Chondrocyte (in vitro differentiated cells): ENCODE measurements at places on chromosomes 5 and 9. TPM values are rescaled to one million over a fixed set of nuclear protein-coding genes. Genes with fewer than 3 reads are reported as not detected.
A peak's percentile ranks its signal among the peaks of the same experiment; 100 is the strongest.

The PPP1R26 gene
- 9.1 to 19.6 TPM (median 19.5 TPM) in 3 replicates for total RNA-seq

The C9 gene
- total RNA-seq, result not detected in 3 replicates

The PHPT1 gene
- total RNA-seq, result 165 to 193 TPM (median 192 TPM) in 3 replicates

The NR4A3 gene
- total RNA-seq, result 0.34 to 1.3 TPM (median 1.2 TPM) in 3 replicates

The SLC6A19 gene
- total RNA-seq, result not detected in 3 replicates

The GLRA1 gene
- total RNA-seq, result not detected in 3 replicates

The RLN1 gene
- total RNA-seq, result not detected in 3 replicates

The ANKRD18B gene
- 1.4 to 2.3 TPM (median 2.2 TPM) in 3 replicates for total RNA-seq

The SLC25A2 gene
- 0.15 to 0.48 TPM (median 0.41 TPM) in 3 replicates for total RNA-seq

The ORM2 gene
- not detected in 3 replicates for total RNA-seq

The C5orf58 gene
- not detected in 3 replicates for total RNA-seq

The TSLP gene
- 0.20 TPM in 1 of 3 replicates, not detected in the others for total RNA-seq

The ZNF189 gene
- total RNA-seq, result 17.9 to 21.0 TPM (median 18.5 TPM) in 3 replicates

- H3K36me3 ChIP-seq, result no peaks in the 10 kb centered on the region
- H3K27me3 ChIP-seq, result peaks cover 46% of the 10 kb centered on the region
- no peaks in the 10 kb centered on the region for H3K4me1 ChIP-seq
Observed at GRCh38 chr9:126081746-126082145, 244.9 kb upstream of the MVB12B start.

DNA sequence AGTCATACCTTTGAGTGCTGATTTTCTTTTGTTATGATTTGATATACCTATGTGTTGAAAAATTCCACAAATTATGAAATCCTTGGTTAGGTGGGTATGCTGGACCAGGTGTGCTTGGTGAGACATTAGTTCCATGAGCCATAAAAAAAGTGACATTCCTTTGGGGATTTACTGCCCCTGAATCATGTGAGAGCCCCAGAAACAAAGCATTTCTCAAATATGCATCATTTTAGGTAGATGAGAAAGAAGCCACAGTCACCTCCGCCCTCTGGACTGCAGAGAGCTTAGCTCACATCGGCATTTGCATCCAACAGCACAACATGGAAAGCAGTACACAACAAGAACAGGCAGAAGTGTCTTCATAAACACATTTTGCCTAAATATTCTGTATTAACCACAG is 55.3 kb downstream of the DAP start:
- H3K4me1 ChIP-seq, result peaks cover 53% of the 10 kb centered on the region
- H3K4me3 ChIP-seq, result no peak overlapping the region
- DNase-seq, result no peak
- peaks cover 4% of the 10 kb centered on the region for H3K36me3 ChIP-seq

DNA sequence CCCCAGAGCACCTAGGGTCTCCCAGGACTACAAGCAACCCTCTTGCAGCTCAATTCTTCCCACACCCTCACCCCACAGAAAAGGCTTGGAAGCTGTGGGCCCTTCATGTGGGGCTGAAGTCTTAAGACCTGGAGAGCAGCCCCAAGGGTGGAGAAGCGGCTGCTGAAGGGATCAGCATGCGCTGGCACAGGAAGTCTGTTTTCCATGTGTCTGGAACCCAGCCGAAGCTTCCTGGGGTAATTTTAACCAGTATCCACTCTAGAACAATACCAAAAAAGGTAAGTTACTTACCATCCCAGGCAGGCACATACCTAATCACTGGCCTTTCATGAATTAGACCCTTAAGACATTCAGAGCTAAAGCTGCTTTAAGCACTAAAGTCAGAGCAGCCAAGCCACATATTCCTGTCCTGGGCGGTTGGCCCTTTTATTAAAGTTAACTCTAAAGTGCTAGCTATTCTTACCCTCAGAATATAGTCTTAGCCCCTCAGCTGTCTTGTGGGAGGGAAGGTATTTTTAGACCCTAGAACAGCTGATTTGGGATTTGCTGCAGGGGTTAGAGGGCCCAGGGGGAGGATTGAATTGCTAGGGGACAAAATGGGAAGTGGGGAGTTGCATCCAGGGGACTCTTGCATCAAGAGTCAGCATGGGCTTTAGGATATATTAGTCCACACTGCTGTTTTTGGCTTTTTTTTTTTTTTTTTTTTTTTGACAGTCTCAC is 6.9 kb downstream of the IL17B start:
- H3K27ac ChIP-seq, result no peak overlapping the region
- H3K4me1 ChIP-seq, result peaks cover 26% of the 10 kb centered on the region
- H3K36me3 ChIP-seq, result no peaks in the 10 kb centered on the region
- H3K27me3 ChIP-seq, result no peaks in the 10 kb centered on the region
- no peak overlapping the region for H3K4me3 ChIP-seq

GRCh38 chr5:84706678-84707641 is 322.3 kb upstream of the EDIL3 start:
- no peaks in the 10 kb centered on the region for H3K27me3 ChIP-seq
- no peaks in the 10 kb centered on the region for H3K4me1 ChIP-seq
- H3K4me3 ChIP-seq, result no peak overlapping the region
- no peaks in the 10 kb centered on the region for H3K36me3 ChIP-seq

DNA sequence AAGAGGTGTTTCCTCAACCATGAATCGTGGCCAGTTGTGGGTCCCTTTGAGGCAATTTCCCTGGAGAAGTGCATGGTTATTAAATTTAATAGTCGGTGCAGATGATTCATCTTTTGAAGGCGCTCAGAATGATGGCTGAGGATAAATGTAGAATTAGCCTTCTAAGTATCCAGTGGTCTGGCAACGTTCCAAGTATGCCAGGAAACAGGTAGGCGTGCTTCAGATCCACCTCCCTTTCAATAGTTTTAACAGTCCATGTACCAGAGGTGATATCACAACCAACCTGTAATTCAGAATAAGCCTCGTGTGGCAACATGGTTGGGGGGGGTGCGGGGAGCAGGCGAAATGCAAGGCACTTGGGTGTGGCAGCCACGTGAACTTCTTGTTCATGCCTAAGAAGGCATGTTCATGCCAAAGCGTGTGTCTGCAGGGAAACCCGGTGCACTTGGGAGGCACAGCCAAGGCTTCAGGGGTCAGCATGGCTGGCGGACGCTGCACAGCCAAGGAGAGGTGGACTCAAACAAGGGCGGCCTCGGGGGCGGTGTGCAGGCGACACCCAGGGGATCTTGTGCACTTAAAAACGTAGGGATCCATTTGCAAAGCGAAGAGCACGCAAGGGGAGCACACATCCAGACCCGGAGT is 5.2 kb upstream of the NKD2 start:
- H3K4me1 ChIP-seq, result peaks cover 10% of the 10 kb centered on the region
- H3K27ac ChIP-seq, result no peak overlapping the region
- H3K27me3 ChIP-seq, result peaks cover 72% of the 10 kb centered on the region
- H3K4me3 ChIP-seq, result no peak overlapping the region
- DNase-seq, result no peak

DNA sequence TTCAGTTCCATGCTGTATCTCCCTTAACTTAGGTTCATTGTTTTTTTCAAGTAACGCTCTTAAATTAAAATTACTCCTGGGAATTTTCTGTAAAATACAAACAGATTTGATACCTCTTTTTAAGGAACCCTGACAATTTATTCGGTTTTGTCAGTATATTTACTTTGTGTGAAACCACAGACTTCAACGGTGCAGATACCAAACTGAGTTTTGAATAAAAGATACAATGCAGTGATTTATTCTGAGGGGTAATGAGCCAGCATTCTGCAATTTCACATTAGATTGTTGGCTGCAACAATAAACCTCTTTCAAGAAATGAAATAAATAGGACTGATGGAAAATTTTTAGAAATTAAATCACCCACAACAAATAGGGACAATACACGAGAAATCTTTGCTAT is 308.6 kb upstream of the EDIL3 start:
- no peak overlapping the region for H3K27ac ChIP-seq
- no peak overlapping the region for H3K4me3 ChIP-seq
- no peaks in the 10 kb centered on the region for H3K36me3 ChIP-seq
- no peak for DNase-seq

DNA sequence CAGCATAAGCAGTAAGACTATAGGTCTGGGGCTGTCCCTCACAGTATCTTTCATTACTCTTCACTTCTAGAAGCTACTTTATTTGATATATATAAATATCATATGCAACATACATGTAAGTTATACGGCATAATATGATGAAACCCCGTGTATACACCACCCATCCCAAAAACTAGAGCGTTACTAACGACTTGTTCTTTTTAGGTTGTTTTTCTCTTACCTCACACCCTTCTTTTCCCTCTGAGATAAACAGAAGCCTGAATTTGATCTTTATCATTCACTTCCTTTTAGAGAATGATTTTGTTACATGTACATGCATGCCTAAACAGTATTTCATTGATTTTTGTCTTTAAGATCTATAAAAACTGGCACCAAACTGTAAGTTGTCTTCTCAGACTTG is 3.7 kb downstream of the TRMO start:
- H3K4me1 ChIP-seq, result peaks cover 26% of the 10 kb centered on the region
- DNase-seq, result no peak
- H3K27ac ChIP-seq, result no peak overlapping the region
- no peaks in the 10 kb centered on the region for H3K27me3 ChIP-seq

GRCh38 chr9:97109194-97109811 is 70.4 kb upstream of the CTSV start:
- no peaks in the 10 kb centered on the region for H3K36me3 ChIP-seq
- DNase-seq, result no peak
- H3K27ac ChIP-seq, result no peak overlapping the region

DNA sequence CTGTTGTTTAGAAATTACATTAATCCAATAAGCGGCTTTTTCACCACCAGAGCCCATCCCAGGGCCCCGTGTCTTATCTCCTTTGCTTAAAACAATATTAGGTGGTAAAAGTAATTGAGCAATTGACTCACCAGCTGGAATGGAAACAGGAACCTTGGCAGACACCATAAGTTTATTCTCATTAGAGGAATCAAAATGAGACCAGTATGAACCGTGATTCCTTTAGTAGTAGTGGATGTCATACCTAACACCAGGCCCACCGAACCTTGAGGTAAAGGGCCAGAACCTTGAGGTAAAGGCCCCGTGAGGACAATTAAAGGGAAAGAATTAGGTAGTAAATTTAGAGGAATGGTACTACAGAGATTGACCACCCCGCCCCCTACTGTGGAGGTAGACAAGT is 16.5 kb downstream of the HSDL2 start:
- H3K4me3 ChIP-seq, result no peak overlapping the region
- no peaks in the 10 kb centered on the region for H3K4me1 ChIP-seq
- H3K27ac ChIP-seq, result no peak overlapping the region
- no peak for DNase-seq
- H3K36me3 ChIP-seq, result peaks cover 34% of the 10 kb centered on the region
- H3K27me3 ChIP-seq, result no peaks in the 10 kb centered on the region

GRCh38 chr9:86248746-86249145 is 10.7 kb downstream of the C9orf153 start:
- DNase-seq, result no peak
- no peaks in the 10 kb centered on the region for H3K27me3 ChIP-seq
- peaks cover 17% of the 10 kb centered on the region for H3K4me1 ChIP-seq
- no peak overlapping the region for H3K27ac ChIP-seq
- H3K36me3 ChIP-seq, result no peaks in the 10 kb centered on the region

DNA sequence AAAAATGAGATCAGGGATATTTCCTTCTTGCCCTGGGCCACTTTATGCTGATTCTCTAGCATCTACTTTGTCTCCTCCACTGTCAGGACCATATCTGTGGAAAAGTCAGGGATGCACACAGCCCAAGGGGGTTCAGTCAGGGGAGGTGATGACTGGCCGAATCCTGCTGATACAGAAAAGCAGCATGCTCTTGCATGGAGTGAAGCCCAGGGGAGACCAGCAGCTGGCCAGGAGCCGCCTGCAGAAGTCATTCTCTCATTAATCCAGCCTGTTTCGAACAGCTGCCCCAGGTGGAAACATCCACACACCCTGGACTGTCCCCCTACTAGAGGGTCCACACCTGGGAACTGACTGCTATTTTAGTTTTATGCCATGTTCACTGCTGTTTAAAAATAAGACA is 177.1 kb downstream of the ATP10B start:
- H3K27me3 ChIP-seq, result peaks cover 4% of the 10 kb centered on the region
- H3K27ac ChIP-seq, result no peak overlapping the region
- H3K4me1 ChIP-seq, result no peaks in the 10 kb centered on the region
- no peak for DNase-seq

DNA sequence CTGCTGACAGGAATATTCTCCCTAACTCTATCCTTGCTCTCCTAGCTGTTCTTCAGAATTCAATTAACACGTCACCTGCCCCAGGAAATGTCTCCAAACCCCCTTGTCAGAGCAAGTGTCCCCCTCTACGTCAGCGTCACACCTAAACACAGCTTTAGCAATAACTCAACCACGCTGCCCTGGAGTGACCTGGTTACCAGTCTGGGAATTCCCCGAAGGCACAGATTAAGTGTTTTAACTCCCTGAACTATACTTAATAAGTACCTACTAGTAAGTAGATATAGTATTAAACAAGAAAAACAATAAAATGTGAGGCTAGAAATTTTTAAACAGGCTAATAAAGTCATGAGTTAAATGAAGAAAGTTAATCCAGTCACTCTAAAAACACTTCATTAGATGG is 78.4 kb downstream of the FANCC start:
- no peak overlapping the region for H3K27ac ChIP-seq
- peaks cover 8% of the 10 kb centered on the region for H3K36me3 ChIP-seq
- DNase-seq, result no peak

DNA sequence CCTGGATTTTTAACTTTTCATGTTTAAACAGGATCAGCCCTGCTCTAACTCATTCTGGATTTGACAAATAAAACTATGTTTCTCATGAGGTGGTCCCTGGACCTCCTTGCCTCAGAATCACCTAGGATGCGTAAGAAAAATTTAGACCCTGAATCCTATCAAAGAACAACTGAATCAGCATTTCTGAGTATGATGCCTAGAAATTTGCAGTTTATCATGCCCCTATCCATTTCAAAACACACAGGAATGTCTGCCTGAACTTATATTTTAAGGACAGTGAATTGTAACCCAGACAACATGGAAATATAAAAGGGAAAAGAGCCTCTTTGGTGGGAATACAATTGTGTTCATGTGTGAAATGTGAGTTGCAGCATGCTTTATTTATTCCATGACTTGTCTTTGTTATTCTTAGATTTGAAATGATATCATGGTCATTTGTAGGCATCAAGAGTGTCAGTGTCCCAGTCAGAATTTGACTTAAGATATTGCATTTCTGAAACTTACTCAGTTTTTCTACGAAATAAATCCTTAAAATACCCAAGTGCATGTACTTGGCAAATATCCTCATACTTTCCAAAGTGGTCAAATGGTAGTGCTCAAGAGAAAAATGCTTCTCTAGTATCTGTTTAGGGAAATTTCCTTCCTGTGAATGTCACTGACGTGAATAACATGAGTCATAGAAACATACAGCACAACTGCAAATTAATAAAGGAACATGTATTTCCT is 144.3 kb downstream of the GIN1 start:
- peak overlapping the region; percentile 51 for H3K27ac ChIP-seq
- no peak for DNase-seq
- peaks cover 4% of the 10 kb centered on the region for H3K36me3 ChIP-seq
- peaks cover 15% of the 10 kb centered on the region for H3K4me1 ChIP-seq
- H3K4me3 ChIP-seq, result no peak overlapping the region

GRCh38 chr9:109908459-109909390 is 128.7 kb downstream of the PALM2AKAP2 start:
- no peaks in the 10 kb centered on the region for H3K36me3 ChIP-seq
- H3K27ac ChIP-seq, result no peak overlapping the region
- no peak for DNase-seq

GRCh38 chr5:74251141-74252035 is 389.1 kb downstream of the ENC1 start:
- H3K27me3 ChIP-seq, result no peaks in the 10 kb centered on the region
- no peak overlapping the region for H3K4me3 ChIP-seq
- peaks cover 13% of the 10 kb centered on the region for H3K4me1 ChIP-seq
- H3K36me3 ChIP-seq, result no peaks in the 10 kb centered on the region
- no peak for DNase-seq
